Activated naive CD4-positive, alpha-beta T cell treated with anti-CD3 and anti-CD28 coated beads, Interleukin-2, amount 10 ng/mL, durations not matched to agents 7 days and 5 days (primary cell): ENCODE measurements at places on chromosomes 4 and X.
A peak's percentile ranks its signal among the peaks of the same experiment; 100 is the strongest.

GRCh38 chr4:38621028-38621684 lies 42.8 kb upstream of the KLF3 start:
- no peak for DNase-seq
- no peaks in the 10 kb centered on the region for H3K27me3 ChIP-seq
- H3K4me1 ChIP-seq = peaks cover 28% of the 10 kb centered on the region
- H3K36me3 ChIP-seq = peaks cover 2% of the 10 kb centered on the region
- no peak overlapping the region for H3K27ac ChIP-seq
- no peak overlapping the region for H3K4me3 ChIP-seq

DNA sequence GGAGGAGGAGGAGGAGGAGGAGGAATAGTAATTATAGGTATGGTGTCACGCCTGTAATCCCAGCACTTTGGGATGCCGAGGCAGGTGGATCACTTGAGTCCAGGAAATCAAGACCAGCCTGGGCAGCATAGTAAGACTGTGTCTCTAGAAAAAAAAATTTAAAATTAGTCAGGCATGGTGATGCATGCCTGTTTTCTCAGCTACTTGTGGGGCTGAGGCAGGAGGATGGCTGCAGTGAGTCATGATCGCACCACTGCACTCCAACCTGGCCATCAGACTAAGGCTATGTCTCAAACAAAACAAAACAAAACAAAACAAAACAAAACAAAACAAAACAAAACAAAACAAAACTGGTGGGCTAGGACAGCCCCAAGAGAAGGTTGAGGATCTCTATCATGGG lies 3.0 kb downstream of the STARD8 start:
- no peak overlapping the region for H3K27ac ChIP-seq
- H3K36me3 ChIP-seq = no peaks in the 10 kb centered on the region
- no peak overlapping the region for H3K4me3 ChIP-seq
- peaks cover 23% of the 10 kb centered on the region for H3K27me3 ChIP-seq

- no peaks in the 10 kb centered on the region for H3K36me3 ChIP-seq
- H3K27me3 ChIP-seq = no peaks in the 10 kb centered on the region
- H3K4me1 ChIP-seq = no peaks in the 10 kb centered on the region
- no peak overlapping the region for H3K4me3 ChIP-seq
Observed at GRCh38 chr4:22962295-22962694, 269.6 kb downstream of the GBA3 start.

- no peak for DNase-seq
- H3K36me3 ChIP-seq = peaks cover 23% of the 10 kb centered on the region
- peaks cover 4% of the 10 kb centered on the region for H3K4me1 ChIP-seq
- H3K27me3 ChIP-seq = no peaks in the 10 kb centered on the region
- no peak overlapping the region for H3K27ac ChIP-seq
- no peak overlapping the region for H3K4me3 ChIP-seq
Observed at GRCh38 chr4:98341309-98341708, 80.1 kb downstream of the RAP1GDS1 start.

DNA sequence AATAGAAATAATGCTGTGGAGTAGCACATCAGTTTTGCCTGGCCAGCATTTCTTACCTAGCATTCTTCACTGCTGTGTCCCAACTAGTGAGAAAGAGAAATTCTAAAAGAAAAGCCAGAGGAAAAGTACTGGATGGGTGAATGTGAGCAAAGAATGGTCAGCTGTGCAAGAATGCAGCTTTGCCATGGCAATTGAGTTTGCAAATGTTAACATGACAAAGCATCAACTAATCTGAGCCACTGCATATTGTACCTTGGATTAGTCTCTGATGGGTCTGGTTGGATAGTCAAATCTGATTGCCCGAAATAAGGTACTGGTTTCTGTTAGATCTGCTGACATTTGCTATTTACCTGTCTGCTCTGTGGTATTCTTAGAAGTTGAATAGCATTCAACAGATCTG lies 38.7 kb downstream of the ADD1 start:
- no peak for DNase-seq
- peaks cover 57% of the 10 kb centered on the region for H3K36me3 ChIP-seq
- H3K27ac ChIP-seq = no peak overlapping the region
- H3K4me1 ChIP-seq = peaks cover 15% of the 10 kb centered on the region
- H3K4me3 ChIP-seq = no peak overlapping the region

DNA sequence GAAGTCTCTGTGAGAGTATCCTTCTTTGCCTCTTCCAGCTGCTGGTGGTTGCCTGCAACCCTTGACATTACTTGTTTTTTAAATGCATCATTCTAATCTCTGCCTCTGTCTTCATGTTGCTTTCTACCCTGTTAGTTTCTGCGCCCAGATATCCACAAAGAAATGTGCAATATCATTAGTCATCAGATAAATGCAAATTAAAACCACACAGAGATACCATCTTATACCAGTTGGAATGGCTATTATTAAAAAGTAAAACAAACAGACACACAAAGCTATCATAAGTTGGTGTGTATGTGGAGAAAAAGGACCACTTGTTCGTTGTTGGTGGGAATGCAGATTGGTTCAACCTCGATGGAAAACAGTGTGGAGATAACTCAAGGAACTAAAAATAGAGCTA lies 517.4 kb downstream of the FAT4 start:
- no peaks in the 10 kb centered on the region for H3K4me1 ChIP-seq

- H3K27ac ChIP-seq = no peak overlapping the region
- DNase-seq = no peak
- no peaks in the 10 kb centered on the region for H3K4me1 ChIP-seq
- H3K27me3 ChIP-seq = peaks cover 6% of the 10 kb centered on the region
- no peak overlapping the region for H3K4me3 ChIP-seq
Observed at GRCh38 chr4:85928775-85929591, 430.9 kb downstream of the MAPK10 start.

DNA sequence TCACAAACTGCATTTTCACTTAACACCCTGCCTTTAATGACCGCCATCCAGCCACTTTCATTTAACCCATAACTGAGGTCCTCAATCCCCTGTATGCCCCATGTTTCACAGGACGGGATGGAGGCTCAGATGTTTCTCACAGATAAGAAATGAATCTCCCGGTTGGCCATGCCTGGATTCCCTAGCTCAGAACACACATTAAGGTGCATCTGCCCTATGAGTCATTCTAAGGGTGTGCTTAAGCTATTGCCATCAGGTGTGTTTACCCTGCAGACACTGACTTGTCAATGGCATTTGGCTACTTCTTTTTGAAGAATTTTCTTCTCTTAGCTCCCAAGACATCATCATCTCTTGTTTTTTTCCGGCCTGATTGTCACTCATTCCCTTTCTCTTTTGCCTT lies 222.6 kb upstream of the SMIM31 start:
- no peak for DNase-seq
- H3K4me3 ChIP-seq = no peak overlapping the region
- H3K27ac ChIP-seq = no peak overlapping the region
- no peaks in the 10 kb centered on the region for H3K36me3 ChIP-seq
- H3K4me1 ChIP-seq = no peaks in the 10 kb centered on the region

GRCh38 chrX:123581586-123581985 lies 151.3 kb downstream of the THOC2 start:
- H3K4me3 ChIP-seq = no peak overlapping the region
- H3K36me3 ChIP-seq = no peaks in the 10 kb centered on the region
- H3K27me3 ChIP-seq = no peaks in the 10 kb centered on the region
- H3K27ac ChIP-seq = no peak overlapping the region

DNA sequence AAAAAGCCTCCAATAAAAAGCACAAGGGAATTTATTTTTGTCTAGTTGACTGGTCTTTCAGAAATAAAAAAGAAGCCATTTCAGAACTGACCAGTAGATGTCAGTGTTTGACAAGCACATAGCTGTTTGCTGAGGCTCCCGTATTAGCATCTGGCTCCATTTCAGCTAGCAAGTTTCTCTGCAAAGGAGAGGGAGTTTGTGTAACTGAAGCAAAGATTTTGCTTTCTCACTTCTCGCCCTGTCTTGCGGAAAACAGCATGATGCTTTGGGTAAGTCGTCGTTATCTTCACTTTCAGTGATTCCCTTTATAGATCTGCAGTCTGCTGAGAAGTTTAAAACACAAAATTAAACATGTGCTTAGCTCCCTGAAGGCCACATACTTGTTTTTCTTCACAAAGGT lies 85.5 kb downstream of the CT47B1 start:
- no peaks in the 10 kb centered on the region for H3K27me3 ChIP-seq
- peaks cover 17% of the 10 kb centered on the region for H3K4me1 ChIP-seq
- peak; percentile 22 for DNase-seq
- H3K36me3 ChIP-seq = no peaks in the 10 kb centered on the region

DNA sequence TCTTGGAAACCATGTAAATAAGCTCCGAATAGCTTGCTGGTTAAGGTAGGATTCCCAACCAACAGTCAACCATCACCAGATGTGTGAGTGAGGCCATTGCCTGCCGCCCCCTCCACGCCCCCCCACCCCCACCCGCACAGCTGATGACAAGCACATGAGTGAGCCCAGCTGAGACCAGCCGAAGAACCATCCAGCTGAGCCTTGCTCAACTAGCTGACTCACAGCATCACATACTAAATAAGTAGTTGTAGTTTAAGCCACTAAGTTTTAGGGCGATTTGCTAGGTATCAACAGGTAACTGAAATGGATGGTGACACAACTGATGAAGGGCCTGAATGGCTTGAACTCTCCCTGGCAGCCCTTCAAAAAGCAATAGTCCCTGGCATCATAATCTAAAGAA lies 1.6 kb upstream of the CCDC149 start:
- peaks cover 2% of the 10 kb centered on the region for H3K4me1 ChIP-seq
- H3K36me3 ChIP-seq = peaks cover 2% of the 10 kb centered on the region
- no peak for DNase-seq
- H3K27me3 ChIP-seq = peaks cover 45% of the 10 kb centered on the region
- no peak overlapping the region for H3K27ac ChIP-seq

DNA sequence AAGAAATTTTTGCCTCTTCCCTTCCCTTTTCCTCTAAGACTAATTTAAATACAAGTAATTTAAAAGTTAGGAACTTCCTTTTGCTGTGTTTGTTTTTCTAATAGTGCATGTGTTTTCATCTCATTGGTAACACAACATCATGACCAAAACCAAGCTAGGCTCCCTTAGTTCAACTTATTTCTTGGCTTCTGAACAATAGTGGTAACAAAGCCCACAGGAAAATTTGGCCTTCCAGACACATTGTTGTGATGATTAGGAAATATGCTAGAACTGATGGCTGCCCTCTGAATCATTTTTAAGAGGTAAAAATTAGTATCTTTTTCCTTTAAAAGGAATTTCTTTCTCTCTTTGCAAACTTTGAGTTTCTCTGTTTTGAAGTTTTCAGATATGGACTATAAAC lies 25.5 kb upstream of the TEC start:
- no peaks in the 10 kb centered on the region for H3K36me3 ChIP-seq
- H3K27me3 ChIP-seq = peaks cover 8% of the 10 kb centered on the region
- no peak overlapping the region for H3K27ac ChIP-seq
- no peak for DNase-seq

DNA sequence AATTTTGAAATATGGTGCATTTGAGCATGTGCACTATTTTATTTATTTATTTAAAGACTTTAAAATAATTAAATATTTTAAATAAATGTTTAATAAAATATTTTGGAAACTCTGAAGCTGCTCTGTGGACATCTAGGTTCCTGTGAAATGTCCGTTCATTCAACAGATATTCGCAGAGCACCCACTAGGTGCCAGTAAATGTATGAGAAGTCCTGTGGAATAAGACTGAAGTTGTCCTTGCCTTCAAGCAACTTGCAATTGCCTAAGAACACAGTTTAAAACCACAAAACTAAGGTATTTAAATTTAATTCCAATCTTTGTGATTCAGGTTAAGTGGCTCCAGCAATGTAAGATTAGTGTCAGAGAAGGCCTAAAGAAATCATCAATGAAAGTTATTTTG lies 306.7 kb downstream of the GBA3 start:
- DNase-seq = no peak
- H3K4me1 ChIP-seq = no peaks in the 10 kb centered on the region
- H3K27ac ChIP-seq = no peak overlapping the region
- H3K27me3 ChIP-seq = no peaks in the 10 kb centered on the region

DNA sequence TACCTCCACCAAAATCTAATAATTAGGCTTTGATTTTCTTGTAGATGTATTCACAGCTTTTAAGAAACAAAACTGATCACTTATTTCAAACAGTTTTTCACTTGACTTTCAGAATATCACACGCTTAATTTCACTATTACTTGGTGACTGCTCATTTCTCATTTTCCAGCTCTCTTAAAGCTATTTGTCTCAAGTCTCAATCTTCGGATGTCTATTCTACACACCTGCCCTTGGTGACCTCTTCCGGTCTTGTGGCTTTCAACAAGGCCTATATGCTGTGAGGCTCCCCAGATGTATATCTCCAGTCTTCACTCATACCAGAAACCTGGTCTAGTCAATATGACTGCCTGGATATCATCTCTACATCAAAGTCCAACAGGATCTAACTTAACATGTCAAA lies 34.9 kb upstream of the ANXA10 start:
- H3K4me1 ChIP-seq = no peaks in the 10 kb centered on the region
- H3K36me3 ChIP-seq = no peaks in the 10 kb centered on the region
- H3K27ac ChIP-seq = no peak overlapping the region
- no peak overlapping the region for H3K4me3 ChIP-seq
- H3K27me3 ChIP-seq = no peaks in the 10 kb centered on the region

- H3K27me3 ChIP-seq = no peaks in the 10 kb centered on the region
- H3K36me3 ChIP-seq = no peaks in the 10 kb centered on the region
- H3K4me1 ChIP-seq = no peaks in the 10 kb centered on the region
- no peak overlapping the region for H3K27ac ChIP-seq
Observed at GRCh38 chr4:105998171-105999063, 103.1 kb downstream of the NPNT start.

- H3K27ac ChIP-seq = no peak overlapping the region
- H3K4me3 ChIP-seq = no peak overlapping the region
- DNase-seq = no peak
- H3K27me3 ChIP-seq = peaks cover 5% of the 10 kb centered on the region
- no peaks in the 10 kb centered on the region for H3K4me1 ChIP-seq
Observed at GRCh38 chr4:55291227-55291640, 54.8 kb upstream of the SRD5A3 start.

DNA sequence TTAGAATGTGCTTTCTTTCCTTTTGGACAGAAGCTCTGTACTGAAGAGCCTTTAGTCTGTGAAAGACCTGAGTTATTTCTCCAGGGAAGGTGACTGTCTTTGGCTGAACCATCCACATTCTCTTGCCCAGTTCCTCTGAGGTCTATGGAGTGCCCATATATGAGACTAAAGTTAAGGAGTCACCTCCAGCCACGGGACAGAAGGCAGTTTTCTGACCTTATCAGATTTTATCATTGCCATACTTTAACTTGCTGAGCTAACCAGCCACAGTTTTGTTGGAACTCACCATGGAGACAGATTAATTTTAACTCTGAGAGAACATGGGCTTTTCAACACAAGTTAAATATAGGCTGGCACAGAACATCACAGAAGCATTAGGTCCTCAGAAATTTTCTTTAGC lies 26.3 kb downstream of the IL1RAPL1 start:
- no peaks in the 10 kb centered on the region for H3K36me3 ChIP-seq
- H3K4me1 ChIP-seq = no peaks in the 10 kb centered on the region
- no peak overlapping the region for H3K27ac ChIP-seq

DNA sequence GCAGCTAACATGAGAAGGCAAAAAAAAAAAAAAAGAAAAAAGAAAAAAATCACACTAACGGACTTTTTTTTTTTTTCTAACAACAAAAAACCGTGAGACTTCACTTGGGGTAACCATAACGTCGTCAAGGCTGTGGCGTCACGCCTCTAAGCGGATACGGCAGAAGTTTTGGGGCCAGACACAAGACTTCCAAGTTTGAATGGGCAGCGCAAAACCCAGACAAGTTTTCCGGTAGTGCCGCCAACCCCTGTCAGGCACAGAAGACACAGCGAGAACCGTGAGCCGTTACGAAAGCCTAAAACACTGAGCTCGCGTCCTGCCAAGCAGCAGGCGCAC lies 556 bp upstream of the SMARCA5 start:
- peaks cover 15% of the 10 kb centered on the region for H3K27me3 ChIP-seq
- peak overlapping the region; percentile 99 for H3K27ac ChIP-seq
- H3K4me3 ChIP-seq = peak overlapping the region; percentile 82
- peaks cover 23% of the 10 kb centered on the region for H3K36me3 ChIP-seq
- DNase-seq = no peak
- peaks cover 34% of the 10 kb centered on the region for H3K4me1 ChIP-seq

GRCh38 chrX:12798601-12799000 lies 7.4 kb downstream of the PRPS2 start:
- H3K4me3 ChIP-seq = no peak overlapping the region
- peaks cover 31% of the 10 kb centered on the region for H3K4me1 ChIP-seq
- DNase-seq = no peak
- H3K27me3 ChIP-seq = no peaks in the 10 kb centered on the region
- H3K27ac ChIP-seq = no peak overlapping the region
